Eye (tissue), 1 donor: ENCODE measurements at places on chromosomes 3 and 15.

DNA sequence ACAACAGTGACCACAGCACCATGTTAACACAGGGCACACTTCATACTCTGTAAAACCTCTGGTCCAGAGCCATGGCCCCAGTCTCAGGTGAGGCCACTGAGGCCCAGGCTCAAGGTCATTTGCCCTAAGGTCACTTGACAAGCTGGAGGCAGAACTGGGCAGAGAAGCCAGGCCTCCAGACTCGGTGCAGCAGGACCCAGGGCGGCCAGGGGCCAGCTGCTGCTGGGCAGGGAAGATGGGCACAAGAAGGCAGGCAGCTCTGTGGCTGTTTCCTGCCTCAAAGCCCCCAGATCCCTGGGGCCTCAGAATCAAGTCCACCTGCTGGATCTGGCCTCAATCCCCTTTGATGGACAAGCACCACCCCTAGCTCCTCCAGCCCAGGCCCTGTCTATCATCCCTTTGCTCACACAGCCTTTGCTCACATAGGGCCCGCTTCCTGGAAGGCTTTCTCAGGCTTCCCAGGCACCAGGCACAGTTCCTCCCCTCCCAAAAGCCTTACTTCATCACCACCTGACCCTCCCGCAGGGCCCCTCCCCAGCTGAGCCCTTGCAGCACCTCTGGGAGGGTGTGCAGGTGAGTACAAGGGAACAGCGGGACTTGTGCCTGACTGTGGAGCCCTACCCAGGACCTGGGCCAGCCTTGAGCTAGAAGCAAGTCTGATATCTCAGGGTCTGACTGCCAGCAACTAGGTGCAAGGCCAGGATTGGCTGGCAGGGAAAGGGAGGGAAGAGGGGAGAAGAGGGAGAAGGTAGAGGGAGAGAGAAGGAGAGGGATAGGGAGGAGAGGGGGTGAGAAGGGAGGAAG is 38.0 kb upstream of the LINGO1 start:
- no peak for DNase-seq

DNA sequence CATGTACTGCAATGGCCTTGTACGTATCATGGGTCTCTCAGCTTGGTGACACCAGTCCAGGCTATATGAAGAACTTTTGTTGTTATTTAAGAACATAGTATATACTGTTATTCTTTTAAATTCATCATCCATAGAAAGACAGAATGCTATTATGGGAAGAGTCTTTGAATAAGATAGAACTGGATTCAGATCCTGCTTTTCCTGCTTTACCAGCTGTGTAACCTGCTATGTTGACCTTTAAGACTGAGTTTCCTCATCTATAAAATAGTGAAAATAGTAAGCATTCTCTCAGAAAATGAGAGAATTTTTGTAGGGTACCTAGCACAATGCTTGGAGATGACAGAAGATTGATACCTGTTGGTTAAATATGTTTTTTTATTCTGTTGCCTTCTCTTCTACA is 204.1 kb upstream of the TBL1XR1 start:
- DNase-seq: no peak

DNA sequence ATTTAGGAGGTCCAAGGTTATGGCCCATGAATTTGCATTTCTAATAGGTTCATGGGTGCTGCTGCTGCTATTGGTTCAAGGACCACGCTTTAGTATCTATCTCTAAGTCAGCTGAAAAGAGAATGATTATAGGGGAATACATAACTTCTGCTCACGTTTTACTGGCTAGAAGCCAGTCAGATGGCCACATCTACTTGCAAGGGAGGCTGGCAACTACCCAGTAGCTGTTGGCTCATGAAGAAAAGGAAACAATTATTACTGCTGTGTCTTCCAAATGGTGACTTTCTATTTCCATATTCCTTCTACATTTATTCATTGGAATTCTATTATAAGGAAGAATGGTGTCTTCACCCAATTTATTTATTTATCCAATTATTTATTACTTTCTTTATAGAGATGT is 54.2 kb downstream of the SLC25A36 start:
- no peak for DNase-seq

DNA sequence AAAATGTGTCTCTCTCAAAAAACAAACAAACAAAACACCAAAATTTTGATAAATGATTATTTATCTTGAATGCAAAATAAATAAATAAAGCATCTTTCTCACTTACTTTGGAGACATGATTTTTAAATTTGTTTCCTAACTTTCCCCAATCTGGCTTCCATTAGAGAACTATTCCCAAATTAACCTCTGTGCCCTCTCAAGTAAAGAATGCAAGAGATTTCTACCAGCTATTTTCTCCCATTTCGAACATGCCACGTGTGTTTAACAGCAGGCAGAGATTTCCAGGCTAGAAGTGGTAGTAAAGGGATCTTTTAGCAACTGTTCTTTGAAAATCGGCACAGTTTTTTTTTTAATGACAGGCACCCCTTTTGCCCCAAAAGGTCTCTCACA is 269.1 kb downstream of the SHQ1 start:
- no peak for DNase-seq

- DNase-seq: peak; percentile 58
Measured at GRCh38 chr3:46923559-46924350, 46.2 kb downstream of the PTH1R start.

- DNase-seq: no peak
Measured at GRCh38 chr3:5092018-5092417, 30.1 kb upstream of the ARL8B start.

DNA sequence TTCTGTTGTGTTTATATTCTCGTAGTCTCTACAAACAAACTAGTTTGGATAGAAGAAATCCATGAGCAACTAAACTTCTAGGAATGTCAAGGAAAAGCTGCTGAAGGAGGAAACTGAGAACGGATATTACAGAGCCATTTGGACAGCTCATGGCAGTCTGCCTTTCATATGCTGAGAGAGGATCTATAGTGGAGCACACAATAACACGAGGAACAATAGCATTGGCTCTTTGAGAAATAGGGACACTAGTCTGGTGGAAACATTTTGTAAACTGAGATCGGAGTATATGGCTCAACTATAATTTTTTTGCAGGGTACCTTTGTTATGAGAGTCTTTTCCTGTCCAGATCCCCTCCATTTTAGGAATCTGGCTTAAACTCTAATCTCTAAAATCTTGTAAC is 200.5 kb downstream of the CLSTN2 start:
- peak; percentile 37 for DNase-seq

DNA sequence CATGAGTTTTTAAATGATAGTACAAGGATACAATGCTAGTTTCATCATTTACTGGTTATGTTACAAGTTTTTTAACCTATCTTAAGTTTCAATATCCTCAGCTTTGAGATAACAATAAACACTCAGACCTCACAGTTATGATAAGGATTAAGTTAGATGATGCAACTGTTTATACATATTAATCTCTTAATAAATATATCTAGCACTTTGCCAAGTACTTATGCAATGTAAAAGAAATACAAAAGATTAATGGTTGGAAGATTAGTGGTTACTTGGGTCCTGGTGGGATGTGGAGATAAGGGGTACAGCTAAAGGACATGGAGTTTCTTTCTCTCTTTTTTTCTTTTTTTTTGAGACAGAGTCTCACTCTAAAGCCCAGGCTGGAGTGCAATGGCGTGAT is 12.0 kb downstream of the SPPL2A start:
- DNase-seq: no peak

DNA sequence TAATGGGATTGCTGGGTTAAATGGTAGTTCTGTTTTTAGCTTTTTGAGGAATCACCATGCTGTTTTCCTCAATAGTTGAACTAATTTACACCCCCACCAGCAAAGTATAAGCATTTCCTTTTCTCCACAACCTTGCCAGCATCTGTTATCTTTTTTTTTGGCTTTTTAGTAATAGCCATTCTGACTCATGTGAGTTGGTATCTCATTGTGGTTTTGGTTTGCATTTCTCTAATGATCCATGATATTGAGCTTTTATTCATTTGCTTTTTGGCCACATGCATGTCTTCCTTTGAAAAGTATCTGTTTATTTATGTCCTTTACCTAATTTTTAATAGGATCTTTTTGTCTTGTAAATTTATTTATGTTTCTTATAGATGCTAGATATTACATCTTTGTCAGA is 288.2 kb downstream of the EPHA6 start:
- no peak for DNase-seq

DNA sequence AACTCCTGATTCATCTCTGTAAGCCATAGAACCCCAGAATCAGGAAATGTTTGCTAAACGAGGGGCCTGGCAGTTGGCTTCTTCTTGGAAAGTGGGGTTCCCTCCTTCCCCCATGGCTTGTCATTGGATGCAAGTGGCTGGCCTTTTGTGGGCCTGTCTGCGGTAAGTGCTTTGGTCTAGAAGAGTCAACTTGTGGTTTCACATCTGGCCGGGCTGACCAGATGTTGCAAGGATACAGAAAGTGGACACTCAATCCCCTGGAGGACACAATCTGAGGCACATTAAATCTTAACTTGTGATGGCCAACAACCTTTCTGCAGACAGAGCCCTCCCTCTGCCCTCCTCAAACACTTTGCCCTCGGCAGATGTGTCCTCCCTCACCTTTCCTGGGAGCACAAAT is 1.1 kb downstream of the FAH start:
- DNase-seq: no peak

GRCh38 chr15:64599226-64599625 is 138.8 kb downstream of the ZNF609 start:
- DNase-seq: no peak

DNA sequence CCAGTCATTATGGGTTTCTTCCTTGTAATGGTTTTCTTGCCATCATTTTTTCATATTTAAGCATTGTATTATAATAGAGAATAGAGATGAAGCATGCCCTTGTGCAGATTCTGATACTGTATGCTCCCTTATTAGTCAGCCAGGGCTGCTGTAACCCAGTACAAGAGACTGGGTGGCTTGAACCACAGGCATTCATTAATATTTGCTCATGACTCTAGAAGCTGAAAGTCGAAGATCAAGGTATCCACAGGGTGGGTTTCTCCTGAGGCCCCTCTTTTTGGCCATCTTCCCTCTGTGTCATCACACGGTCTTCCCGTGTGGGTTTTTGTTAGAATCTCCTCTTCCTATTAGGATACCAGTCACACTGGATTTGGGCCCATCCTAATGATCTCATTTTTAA is 74.5 kb downstream of the FOXP1 start:
- no peak for DNase-seq

DNA sequence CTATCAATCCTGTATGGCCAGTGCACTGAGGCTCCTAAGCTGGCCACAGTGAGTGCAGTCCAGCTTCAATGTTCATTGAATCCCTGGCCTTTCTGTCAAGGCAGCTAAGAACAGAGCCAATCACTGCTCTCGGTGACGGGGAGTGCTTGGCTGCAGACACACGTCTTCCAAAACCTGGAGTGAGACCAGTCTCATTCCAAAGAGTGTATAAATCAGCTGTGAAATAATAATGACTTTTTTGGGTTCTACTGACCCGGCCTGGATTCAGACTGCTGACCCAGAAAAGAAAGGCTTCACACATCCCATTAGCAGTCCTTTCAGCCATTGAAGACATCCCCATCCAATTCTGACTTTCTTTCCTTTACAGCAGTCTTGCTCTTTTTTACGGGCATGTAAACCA is 665.5 kb downstream of the GBE1 start:
- no peak for DNase-seq
